Endothelial cell (in vitro differentiated cells): ENCODE measurements at places on chromosomes 2 and 18. TPM values are rescaled to one million over a fixed set of nuclear protein-coding genes. Genes with fewer than 3 reads are reported as not detected.

The LINC00305 gene
- total RNA-seq, result 16.4 TPM

The TNFAIP6 gene
- total RNA-seq, result not detected

The HOXD3 gene
- 4.1 TPM for total RNA-seq

The WDR12 gene
- 33.5 TPM for total RNA-seq

The GCG gene
- not detected for total RNA-seq

The IGFBP5 gene
- 7.2 TPM for total RNA-seq

The MROH2A gene
- total RNA-seq, result 0.31 TPM

The NHEJ1 gene
- total RNA-seq, result 11.1 TPM

The RTP5 gene
- not detected for total RNA-seq

The AQP12B gene
- not detected for total RNA-seq

The SH3RF3 gene
- 12.8 TPM for total RNA-seq

The AGXT gene
- total RNA-seq, result not detected

The THSD7B gene
- 10.5 TPM for total RNA-seq

The TEKT4 gene
- total RNA-seq, result not detected

The NAT8 gene
- total RNA-seq, result not detected

The FAHD2A gene
- total RNA-seq, result 34.0 TPM

The SNRNP27 gene
- total RNA-seq, result 37.0 TPM

The CLEC4F gene
- 0.23 TPM for total RNA-seq

The CEP76 gene
- total RNA-seq, result 9.3 TPM

The NDUFV2 gene
- total RNA-seq, result 102 TPM

The ACADL gene
- total RNA-seq, result not detected

The COLEC12 gene
- total RNA-seq, result 157 TPM

The UGT1A10 gene
- total RNA-seq, result not detected

The ST8SIA3 gene
- 0.64 TPM for total RNA-seq

The TCF23 gene
- not detected for total RNA-seq

The CACNB4 gene
- total RNA-seq, result 1.5 TPM

The MIB1 gene
- 62.8 TPM for total RNA-seq
